ENCODE measurements at places on chromosomes 4 and X.

DNA sequence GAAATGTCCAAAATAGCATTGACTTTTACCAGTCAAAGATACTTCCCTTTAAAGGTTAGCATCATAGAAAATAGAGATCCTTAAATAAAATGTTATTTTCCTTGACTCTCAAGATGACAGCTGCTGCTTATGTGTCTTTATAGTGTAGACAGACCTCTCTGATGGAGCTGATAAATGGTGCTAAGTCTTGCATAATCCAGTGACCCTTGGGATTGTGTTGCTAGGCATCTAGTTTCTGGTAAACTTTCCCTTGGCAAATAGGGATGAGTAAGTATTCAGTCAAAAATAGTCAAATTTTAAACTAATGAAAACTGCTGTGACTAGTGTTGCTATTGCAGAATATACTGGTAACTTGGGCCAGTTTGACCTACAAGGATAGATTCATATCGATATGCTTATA, 53.6 kb downstream of the MBNL3 start:
- DNase-seq, result peak; percentile 69

DNA sequence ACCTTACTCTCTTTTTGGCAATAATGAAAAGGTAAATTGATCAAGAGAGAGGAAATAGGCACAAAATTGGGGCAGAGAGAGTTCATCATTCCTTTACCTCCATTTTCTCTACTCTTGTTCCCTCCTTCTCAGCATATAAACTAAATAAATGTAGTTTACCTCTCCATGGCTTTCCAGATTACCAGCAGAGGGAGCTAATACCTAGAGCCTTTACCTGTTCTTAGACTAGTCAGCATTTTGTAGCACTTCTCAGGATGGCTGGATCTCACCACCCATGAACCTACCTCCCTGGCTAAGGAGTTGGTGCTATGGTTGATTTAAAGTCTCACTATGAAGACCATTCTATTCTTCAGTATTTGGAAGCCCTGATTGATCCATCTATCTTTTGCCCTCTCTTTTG, 15.7 kb downstream of the OFD1 start:
- DNase-seq, result peak; percentile 64

DNA sequence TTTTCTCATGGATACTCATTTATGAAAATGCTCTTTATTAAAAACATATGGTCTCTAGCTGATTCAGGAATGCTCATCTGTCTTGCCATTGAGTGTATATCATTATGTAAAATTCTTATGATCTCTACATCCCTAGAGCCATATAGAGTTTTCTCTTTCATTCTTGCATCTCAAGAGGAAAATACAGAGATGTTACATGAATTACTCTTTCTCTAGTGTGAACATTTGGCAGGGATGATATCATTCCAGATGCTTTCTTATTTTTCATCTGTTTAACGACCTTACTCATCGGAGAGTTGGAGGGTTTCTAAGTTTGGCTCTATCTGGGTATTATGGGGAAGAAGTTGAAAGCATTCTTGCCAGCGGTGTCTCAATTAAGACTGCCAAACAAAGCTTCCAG, 202.9 kb upstream of the SLC7A11 start:
- DNase-seq, result peak; percentile 72

- no peak for DNase-seq
Observed at GRCh38 chr4:8201321-8201781, 2.3 kb downstream of the SH3TC1 start.

- no peak for DNase-seq
Observed at GRCh38 chr4:20658456-20658855, 41.8 kb upstream of the PACRGL start.

DNA sequence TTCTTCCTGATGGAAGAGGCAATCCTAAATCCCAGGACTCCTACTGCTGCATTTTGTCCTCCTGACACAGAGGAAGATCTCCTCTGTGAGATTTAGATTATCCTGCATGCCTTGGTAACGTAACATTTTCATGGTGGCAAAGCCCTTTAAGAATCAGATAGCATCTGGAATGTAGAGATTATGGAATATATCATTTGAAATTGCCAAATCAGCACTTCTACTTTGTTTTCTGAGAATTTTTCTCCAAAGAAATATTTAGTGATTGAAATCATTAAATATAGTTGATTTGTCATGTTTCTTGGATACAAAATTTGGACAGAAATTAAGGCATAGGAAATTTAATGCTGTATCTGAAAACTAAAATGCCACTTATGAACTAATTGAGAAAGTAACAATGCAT, 326.9 kb downstream of the EPHA5 start:
- no peak for DNase-seq

DNA sequence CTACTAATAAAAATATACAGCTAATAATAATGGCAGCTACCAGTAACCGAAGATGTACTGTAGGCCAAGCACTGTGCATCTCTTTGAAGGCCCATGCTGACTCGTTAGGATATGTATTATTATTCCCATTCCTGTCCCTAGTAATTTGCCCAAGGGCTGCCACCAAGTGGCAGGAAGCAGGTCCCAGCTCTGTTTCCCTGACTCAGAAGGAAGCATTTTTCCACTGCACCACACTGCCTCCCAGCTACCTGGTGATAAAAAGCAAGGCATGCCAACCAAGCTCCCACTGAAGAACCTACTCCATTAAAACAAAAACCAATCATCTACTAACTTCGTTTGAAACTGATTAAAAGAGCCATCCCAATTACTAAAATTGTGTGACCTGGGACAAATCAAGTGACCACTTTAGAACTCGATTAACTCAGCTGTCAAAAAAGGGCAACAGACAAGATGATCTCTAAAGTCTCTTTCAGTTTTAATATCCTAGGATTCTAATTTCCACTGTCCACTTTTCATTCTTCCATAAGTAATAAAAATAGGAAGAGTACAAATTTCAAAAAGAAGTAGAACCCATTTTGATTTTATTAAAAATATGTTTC, 24.3 kb upstream of the PGM2 start:
- peak; percentile 79 for DNase-seq

- DNase-seq, result no peak
Observed at GRCh38 chr4:79209822-79210635, 115.8 kb downstream of the NAA11 start.

DNA sequence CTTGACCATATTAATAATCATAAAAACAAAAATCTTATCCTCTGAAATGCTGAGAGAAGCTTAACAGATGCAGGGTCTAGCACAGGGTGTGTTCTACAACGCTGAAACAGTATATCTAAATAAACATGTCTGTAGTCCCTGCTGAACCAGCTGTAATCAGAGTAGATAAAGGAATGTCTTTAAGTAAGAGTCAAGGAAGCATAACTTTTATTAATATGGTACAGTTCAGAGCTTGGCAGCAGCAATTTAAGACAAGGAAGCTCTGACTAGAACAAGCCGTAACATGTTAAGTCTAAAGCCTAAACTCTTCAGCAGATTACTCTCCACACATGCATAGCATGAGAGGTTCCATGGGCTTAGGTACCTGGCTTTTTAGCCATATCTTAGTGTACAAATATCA, 36.1 kb downstream of the NFKB1 start:
- no peak for DNase-seq

DNA sequence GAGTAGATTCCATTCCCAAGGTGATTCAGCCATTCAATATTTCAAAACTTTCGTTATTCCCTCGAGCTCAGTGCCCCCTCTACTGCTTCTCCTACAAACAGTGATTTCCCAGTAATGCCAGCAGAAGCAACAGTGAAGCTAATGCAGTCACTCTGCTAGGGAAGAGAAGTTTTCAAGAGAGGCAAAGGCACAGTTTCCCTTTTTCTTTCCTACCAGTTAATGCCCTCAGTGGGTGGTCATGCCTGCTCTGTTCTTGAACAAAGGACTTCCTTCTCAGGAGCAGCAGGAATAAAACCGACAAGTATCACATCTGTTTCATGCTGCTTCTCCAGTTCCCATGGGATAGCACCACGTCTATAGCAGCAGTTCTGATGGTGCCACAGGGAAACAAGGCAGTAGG, 317.2 kb downstream of the TENM3 start:
- no peak for DNase-seq

- no peak for DNase-seq
Observed at GRCh38 chr4:53674903-53675302, 83.6 kb upstream of the LNX1 start.

DNA sequence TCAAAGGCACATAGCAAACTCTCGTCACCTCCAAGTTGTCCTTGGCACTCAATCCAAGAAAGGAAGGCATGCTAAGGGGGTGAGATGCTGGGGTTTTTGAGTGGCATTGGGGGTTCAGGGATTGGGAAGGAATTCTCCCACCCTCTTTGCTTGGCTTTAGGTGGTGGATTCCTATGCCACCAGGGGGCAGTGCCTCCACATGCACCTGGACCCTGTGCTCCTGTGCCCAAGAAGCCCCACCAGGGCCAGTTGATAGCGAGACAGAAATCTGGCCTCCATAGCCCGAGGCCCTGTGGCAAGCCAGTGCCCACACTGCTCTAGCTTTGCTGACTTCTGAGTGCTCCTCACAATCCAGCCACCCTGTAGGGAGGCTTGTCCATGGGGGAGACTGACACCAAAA, 2.0 kb upstream of the FATE1 start:
- DNase-seq, result no peak

- no peak for DNase-seq
Observed at GRCh38 chr4:14877246-14878225, 124.7 kb upstream of the CPEB2 start.

DNA sequence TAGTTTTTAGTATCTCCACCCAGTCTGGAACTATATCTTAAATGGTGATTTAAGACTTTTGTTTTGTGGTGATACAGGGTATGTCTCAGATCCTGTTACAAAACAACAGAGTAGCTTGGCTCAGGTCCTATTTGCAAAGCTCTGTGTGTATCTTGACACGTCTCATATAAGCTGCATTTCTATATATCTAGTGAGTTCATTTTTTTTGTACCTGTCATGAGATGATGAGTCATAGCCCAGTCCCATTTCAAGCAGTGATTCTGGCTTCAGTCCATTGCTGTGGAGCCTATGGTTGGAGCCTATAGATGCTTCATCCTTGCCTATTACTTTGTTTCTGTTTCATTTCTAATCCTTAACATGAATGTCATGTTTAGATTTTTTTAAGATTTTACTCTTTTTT, 23.0 kb downstream of the GRXCR1 start:
- DNase-seq, result no peak

DNA sequence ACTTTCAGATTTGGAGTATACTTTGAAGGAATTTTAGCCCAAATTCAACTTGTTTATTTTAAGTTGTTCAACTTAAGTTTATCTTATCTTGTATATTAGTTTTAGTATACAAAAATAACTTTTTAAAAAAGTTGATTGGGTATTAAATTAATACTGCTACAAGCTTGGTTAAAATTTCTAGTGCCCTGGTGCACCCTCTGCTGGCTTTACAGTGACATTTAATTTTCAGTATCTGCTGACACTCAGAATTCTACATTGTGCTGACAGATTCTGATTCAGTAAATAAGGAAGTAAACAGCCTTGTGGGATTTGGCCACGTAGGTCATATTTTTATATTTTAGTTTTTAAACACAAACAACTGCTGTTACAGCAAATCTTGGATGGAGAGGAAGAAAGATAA, 2.9 kb downstream of the EDA start:
- DNase-seq, result peak; percentile 31

DNA sequence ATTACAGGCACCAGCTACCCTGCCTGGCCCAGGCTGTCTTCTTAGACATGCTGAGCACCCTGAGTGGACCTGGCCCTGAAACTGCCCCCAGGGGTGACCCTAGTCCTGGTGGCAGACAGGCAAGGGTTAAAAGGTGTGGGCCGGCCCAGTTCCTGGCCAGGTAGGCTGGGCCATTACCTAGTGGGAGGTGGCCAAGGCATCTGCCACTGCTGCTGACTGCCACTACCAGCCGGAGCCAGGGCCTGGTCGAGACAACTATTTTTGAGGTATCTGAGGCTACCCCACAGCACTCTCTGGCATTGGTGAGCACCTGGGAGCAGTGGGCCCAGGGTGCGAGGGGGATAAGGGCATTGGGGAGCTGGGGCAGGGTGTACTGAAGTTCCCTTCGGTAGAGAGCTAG, at the start of gene CCDC120:
CCDC120 (plus strand) TSS at position 206 of the 400 bp plus-strand sequence. CDS start 3,043 bp downstream, outside the sequence.
- DNase-seq, result no peak

- DNase-seq, result no peak
Observed at GRCh38 chr4:185332575-185333464, 62.9 kb downstream of the LRP2BP start.

DNA sequence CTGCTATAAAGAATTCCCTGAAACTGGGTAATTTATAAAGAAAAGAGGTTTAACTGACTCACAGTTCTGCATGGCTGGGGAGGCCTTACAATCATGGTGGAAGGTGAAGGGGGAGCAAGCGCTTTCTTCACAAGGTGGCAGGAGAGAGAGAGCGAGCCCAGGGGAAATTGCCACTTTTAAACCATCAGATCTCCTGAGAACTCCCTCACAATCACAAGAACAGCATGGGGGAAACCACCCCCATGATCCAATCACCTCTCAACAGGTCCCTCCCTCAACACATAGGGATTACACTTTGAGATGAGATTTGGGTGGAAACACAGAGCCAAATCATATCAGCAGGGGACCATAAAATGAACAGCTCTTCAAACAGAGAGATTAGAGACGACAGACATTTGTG, 198.6 kb downstream of the MAGEB5 start:
- DNase-seq, result no peak

DNA sequence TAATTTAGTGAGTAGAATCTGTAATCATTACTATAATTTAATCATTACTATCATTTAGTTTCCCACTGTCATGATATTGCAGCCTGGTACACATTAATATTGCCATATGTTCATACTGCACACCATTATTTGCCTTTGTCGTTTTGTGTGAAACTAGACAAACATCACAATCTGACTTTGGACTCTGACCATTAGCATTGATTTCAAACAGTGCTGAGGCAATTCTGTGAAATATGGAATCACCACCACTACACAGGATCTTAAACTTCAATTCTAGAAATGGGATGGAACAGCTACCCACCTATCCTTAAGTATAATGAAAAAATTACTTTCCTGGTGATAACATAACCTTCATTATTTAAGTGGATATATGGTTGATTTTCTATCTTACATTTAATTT, 98.3 kb downstream of the SORBS2 start:
- no peak for DNase-seq

DNA sequence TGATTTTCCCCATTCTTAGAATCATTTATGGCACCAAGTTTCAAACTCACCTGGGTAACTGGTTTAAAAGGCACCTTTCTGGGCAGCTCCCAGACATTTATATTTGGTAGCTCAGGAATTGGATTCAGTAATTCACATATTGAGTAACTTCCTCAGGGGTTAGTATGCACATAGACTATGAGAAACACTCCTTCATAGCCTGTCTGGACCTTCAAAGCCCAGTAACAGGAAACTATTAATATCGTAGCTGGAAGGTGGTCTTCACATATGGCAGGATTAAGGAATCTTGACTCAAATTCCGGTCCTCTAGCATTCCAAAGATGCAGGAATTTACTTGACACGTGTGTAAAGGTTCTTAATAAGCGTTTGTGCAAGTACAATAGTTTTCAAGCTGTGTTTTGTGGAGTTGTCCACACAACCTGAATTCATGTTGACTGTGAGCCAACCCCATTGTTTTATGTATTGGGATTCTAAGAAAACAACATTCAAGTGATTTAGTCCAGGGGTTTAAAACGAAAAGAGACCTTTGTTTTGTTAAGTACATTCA, 78.4 kb downstream of the PLS3 start:
- DNase-seq, result no peak

DNA sequence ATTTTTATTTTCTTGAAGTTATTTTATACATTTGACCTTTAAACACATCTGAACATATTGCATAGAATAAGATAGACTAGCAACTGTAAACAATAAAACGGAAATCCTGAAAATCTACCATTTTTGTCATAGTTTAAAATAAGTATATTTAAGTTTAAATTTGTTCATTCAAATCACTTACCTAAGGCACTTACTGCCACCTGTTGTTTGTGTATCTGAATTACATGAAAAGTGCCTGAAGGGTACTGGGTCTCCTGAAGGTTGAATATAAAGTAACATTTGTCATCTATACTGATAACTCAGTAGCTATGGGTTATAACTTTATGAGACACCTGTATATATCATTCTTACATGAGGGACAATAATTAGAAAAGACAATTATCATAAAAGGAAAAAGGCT, 38.6 kb downstream of the TRPC5 start:
- DNase-seq, result peak; percentile 15

Data from fibroblast of mammary gland (primary cell).